ENCODE measurements at places on chromosomes 7 and 10.

GRCh38 chr10:17122726-17123661 lies 6.6 kb downstream of the CUBN start:
- DNase-seq = no peak

DNA sequence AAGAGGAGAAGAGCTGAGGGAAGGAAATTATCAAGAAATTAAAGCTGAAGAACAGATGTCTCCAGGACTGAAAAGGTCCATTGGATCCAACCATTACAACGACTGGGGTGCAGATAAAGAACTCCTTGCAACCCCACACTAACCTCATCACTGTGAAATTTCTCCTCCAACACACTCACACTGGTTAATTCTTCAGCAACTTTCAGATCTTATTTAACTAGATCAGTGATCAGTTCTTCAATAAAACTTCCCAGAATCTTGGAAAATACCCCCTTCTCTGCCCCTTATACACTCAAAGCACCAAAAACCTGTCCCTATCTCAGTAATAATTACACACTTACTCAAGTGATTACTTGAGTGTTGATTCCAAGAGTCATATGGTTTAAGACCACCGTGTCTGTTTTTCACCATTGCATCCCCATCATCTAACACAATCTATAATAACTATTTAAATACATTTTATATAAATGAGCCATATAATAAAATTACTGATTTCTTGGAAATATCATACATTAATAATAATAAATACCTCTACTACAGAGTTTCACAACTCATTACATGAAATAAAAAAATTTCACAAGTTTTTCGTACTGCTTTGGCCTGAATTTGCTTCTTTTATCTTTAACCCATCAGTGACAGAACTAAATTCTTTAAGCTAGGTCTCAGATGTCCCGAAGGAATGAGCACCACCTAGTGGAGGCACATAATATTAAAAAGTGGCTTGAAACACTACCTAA lies 123.7 kb downstream of the MPP7 start:
- no peak for DNase-seq

- DNase-seq = no peak
These were observed 182.7 kb upstream of the MKLN1 start for GRCh38 chr7:131145026-131145425.

DNA sequence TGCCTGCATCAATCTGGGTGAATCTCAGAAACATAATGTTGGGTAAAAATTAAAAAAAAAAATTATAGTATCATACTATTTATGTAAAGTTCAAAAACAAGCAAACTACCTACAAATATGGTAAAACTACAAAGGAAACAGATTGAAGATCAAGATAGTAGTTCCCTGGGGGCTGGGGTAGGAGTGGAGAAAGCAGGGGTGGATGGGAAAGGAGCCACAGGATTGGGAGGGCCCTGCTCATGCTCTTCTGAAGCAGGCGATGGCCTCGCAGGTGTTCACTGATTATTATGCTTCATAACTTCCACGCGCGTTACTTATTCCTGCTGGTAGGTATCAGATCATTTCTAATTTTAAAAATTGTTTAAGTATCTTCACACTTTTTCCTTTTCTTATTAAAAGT lies 96.0 kb upstream of the GATA3 start:
- no peak for DNase-seq

DNA sequence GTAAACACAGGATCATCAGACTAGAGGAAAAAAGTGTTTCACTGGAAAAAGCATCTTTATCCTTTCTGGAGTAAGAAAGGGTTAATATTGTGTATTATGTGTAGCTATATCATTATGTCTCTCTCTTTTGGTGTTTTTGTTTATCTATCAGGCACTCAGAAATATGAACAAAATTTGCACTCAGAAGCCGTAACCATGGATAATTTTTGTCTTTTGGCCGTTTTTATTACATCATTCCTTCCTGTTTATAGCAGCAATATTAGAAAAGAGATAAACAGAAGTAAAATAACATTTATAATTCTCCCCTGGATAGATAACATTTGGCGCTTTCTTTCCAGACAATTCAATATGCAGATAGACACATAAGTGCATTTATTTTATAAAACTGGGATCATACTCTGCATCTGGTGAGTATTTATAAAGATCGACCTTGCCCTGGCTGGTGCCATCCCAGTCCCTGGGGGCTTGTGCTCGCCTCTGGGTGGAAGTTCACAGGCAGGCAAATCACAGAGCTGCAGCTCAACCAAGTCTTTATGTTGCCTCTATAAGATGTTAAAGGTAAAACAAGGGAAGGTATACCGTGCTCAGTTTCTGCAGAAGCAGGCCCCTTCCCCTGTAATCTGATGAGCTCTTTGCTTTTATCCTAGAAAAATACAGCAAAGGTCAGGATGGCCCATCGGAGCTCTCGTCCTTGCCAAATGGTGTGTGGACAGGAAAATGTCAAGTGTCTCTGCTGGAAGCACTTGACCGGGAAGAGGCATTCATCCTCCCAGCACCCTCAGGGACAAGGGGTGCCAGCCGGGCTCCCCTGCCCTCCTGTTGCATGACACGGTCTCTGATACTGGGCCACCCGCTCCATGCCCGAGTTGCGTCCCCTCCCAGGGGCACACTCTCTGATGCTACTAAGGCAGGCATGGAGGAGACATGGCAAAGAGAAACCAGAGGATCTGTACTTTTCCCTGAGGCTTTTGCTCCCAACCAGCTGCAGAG lies 43.9 kb downstream of the PYROXD2 start:
- no peak for DNase-seq

- DNase-seq = no peak
These were observed 439 bp downstream of the IQUB start for GRCh38 chr7:123533929-123534382.

DNA sequence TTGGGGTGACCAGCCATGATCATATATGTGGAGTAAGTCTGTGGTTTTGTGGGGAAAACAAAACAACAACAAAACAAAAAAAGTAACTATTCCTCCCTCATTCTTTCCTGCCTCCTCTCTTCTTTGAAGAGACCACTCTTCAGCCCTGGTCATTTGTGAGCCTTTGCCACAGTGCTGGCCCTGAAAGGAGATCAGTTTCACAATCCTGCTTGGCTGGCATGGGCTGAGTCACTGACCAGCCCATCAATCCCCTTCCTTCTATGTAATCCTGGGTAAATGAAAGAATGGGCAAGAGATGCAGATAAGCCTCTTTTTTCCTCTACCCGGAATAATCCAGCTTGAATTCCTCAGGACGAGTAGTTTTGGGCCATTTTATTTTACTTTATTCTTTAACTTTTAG lies 13.6 kb downstream of the CSTF2T start:
- no peak for DNase-seq

DNA sequence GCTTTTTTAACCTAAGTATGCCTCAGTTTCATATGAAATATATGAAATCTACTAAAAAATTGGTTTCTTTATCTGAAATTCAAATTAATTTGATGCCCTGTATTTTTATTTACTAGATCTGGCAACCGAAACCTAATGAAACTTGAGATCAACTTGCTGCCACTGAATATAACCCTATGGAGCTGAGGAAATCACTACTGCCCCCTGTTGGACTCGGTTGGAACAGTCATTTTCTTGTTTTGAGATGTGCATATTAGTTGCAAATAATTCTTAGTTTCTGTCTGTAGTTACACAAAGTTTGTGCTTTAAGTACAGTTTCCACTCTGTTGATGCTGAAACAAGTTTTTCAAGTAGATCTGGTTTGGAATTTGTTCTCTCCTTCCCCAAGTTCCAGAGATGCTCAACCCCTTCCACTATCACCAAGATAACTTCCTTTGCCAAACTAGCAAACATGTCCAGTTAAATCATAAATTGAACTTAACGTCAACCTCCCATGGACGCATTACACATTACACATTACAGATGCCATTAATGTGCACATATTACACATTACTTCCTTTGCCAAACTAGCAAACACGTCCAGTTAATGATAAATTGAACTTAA lies 22.2 kb upstream of the EXOC4 start:
- DNase-seq = no peak

GRCh38 chr7:55381189-55381588 lies 16.1 kb downstream of the LANCL2 start:
- DNase-seq = no peak

DNA sequence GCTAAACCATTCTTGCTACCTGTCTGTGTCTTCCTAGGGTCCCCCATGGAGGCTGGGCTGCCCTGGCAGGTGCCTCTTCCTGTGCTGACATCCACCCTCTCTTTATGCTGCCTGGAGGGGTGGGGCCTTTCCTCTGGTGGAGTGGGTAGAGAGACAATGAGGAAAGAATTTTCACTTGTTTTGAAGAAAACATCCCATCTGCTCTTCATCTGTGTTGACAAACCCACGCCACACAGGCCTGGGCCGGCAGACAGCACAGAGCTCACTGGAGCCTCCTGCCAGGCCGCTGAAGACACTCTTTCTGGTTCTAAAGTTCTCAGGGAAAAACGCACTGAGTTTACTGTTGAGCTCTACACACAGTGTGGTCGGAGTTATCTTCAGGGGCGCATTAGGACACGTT lies 328.2 kb downstream of the GLRX3 start:
- DNase-seq = no peak

GRCh38 chr10:110637558-110638053 lies 6.5 kb upstream of the RBM20 start:
- no peak for DNase-seq

GRCh38 chr7:96182424-96183158 lies 139.3 kb downstream of the SLC25A13 start:
- DNase-seq = no peak

DNA sequence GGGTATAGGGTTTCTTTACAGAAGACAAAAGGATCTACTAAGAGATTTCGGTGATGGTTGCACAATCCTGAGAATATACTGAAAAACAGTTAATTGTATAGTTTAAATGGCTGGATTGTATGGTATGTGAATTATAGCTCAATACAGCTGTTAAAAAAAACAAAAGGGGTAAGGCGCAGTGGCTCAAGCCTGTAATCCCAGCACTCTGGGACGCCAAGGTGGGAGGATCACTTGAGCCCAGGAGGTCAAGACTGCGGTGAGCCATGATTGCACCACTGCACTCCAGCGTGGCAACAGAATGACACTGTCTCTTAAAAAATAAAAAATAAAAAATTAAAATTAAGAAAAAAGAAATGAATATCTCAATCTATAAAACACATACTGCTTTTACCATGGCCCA lies 18.5 kb downstream of the ESYT2 start:
- DNase-seq = no peak

DNA sequence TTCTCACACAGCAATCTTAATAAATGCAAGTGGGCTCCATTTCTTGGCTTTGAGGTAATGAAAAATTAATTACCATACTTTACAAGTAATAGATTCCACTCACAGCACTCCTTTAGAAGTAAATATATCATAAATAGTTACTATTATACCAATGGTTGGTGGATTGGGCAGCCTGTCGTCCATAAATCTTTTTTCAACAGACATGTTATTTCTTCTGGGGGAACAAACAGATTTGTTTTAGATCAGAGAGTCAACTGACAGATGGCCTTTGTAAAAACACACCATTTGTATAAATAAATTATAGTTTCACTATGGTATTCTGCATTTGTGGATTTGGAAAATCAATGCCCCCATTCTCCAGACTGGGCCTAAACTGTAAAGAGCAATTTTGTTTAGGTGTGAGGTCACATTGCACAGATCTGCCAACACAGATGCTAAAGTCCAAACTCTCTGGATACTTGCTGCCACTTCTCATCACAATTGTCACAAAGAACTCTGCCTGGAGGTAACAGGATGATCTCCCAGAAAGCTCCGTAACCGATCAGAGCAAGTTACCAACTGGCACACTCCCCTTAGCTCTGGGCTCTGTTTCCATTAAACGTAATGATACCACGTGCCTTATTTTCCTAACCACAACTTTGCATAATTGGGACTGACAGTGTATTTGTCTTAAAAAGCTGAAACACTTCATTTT lies 4.5 kb upstream of the MACROH2A2 start:
- DNase-seq = no peak

DNA sequence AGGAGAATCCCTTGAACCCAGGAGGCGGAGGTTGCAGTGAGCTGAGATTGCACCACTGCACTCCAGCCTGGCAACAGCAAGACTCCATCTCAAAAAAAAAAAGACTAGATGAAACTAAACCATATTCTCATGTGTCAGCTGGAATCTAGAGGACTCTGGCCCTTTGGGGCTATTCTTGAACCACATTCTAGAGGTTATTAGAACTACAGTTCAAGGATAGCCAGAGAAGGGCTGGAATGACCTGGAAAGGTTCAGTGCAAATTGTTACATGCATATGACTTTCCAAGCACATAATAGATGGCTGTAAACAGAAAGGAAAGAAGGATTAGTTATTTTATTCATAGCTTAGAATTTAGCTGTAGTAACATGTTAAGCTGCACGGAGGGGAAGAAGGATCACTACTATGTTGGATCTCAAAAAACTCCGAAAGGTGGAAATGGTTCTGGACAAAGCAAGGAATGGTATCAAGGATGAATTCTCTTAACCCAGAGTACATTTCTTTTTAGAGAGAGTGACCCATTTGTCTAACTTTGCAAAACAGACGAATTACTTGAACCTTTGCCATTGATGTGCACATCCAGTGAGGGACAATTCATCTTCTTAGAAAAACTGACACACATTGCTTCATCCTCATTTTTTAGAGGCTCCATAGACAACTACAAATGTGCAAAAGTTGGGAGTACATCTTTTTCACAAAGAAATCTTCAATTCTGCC lies 124.0 kb upstream of the SAMD8 start:
- DNase-seq = no peak

- no peak for DNase-seq
These were observed 23.9 kb upstream of the SMARCD3 start for GRCh38 chr7:151272405-151272804.

- no peak for DNase-seq
These were observed 185.3 kb upstream of the GPR26 start for GRCh38 chr10:123480845-123481244.

- DNase-seq = no peak
These were observed 21.4 kb downstream of the KCNK18 start for GRCh38 chr10:117218654-117219053.

DNA sequence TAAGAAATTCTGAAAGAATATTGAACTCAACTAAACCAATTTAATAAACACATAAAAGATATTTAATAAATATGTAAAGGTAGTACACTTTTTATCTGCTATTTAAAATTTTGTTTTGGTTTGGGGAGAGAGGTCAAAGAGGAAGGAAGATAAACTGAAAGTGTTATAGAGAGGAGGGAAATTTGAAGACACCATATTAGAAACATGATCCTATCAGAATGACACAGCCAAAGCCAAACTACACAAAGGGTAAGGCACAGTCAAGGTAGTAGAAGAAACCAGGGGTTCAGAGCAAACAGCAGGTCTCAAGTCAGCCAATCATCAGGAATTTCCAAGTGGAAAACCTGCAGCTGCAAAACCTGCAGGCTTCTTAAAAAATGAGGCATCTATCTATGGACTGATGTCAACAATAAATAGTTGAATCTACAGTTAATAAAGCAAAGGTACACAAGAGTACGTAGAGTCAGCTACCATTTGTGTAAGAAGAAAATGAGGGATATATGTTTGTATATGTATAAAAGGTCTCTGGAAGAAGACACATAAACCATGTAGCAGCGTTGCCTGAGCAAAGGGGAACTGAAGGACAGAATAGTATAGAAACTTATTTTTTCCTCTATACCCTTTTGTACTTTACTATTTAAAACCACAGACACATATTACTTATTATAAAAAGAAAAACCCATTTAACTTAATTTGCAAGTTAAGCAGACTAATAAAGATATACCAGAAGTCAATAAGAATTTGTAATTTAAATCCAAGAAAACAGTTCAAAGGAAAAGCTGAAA lies 10.0 kb downstream of the ZNF800 start:
- DNase-seq = no peak

GRCh38 chr7:88276605-88277153 lies 30.0 kb downstream of the STEAP4 start:
- no peak for DNase-seq

- no peak for DNase-seq
These were observed 29.3 kb upstream of the ETV1 start for GRCh38 chr7:14018751-14019150.

- no peak for DNase-seq
These were observed 5.4 kb downstream of the CEP41 start for GRCh38 chr7:130435311-130435854.

Measured in esophagus squamous epithelium (tissue), 5 donors.